GM12892 (cell line): ENCODE measurements at places on chromosomes 16 and 17.

DNA sequence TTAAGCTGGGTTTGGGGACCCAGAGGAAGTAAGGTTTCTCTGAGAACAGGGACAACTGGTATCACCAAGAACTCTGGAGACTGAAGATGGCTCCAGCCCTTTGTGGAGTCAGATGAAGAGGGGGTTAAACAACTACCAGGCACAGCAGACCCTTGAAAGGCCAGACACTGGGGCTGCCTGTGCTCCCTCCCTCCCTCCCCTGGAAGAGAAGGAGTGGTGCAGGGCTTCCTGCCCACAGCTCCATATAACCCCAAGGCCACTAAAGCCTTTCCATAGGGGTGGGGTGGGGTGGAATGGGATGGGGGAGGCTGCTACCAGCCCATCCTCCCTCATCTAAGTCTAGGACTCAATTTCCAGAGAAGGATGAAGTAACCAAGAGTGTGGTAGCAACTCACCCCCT, 66.7 kb downstream of the CCDC182 start:
- no peak for DNase-seq

DNA sequence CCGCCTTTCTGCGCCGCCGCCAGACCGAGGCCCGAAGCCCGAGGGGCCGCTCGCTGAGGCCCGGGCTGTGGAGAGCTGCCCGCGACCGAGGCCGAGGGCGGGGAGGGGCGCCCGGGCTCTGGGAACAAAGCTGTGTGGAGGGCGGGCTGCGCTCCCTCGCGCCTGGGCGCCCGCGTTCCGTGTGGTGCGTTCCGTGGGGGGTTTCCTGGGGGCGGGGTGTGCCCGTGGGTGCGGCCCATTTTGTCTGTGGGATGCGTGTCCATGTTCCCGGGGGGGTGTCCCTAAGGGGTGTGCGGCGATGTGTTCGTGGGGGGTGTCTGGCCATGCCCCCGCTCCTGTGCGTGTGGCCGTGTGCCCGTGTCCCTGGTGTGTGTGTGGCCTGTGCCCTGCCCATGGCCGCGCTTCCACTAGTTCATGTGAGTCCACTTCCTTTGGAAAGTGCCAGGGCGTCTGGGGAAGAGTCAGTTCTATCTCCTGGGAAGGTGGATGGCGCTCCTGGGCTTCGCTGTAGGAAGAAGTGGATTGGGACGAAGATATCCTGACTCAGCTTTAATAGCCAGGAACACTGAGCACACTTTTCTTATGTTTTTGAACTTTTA, 520 bp downstream of the JPT2 start:
- DNase-seq = no peak

DNA sequence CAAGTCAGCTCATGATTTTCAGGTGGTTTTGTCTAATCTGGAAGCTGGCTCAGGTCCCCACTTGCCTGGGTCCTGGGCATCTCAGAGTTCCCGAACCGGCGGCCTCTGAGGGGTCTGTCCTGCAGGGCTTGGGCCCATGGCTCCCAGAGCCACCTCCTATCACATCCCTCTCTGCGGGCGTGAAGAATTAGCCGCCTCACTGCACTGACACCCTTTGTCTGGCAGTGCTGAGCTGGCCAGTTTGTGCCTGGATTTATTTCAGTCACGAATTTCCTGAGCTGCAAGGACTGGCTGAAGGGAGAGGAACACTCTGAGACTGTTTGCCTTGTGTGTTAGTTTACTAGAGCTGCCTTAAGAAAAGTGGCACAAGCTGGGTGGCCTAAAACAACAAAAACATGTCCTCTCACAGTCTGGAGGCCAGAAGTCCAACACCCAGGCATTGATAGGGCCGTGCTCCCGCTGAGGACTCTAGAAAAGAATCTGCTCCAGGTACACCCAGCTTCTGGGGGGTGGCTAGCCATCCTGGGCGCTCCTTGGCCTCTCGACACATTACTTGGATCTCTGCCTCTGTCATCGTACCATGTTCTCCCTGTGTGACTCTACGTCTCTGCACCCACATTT, 217.5 kb upstream of the DYNLRB2 start:
- DNase-seq = no peak

DNA sequence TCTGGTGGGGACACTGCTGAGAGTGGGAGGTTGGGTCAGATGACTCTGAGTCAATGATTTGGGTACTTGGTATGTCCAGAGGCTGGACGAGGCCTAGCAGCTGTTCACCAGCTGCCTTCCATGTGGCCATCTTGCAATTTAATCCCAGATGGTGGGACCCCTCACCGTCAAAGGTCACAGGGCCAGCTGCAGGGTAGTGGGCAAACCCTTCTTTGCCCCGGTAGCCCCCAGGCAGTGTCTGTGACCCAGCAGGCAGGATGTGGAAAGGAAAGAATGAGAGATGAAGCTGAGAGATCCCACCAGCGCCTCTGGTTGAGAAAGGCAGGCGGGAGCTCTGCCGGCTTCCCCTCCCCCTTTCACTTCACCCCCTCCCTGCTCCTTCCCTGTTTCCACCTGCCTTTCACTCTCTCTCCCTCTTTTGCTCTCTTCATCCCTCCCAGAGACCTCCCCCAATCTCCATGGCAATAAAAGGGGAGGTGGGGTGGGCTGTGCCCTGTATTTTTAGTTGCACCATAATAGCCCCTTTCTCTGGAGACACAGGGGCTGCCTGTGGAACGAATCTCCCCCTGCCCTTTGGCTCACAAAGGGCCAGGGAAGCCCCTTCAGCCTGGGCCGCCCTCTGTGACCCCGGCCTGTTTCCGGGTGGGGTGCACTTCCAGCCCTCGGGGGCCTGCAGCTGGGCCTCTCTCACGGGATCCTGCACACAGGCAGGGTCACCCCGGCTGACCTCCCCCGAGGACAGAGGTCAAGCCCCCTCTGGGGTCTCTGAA, 20.2 kb downstream of the CDK5RAP3 start:
- DNase-seq = no peak

- no peak for DNase-seq
These were observed 29.5 kb downstream of the RNF43 start for GRCh38 chr17:58387834-58388233.

DNA sequence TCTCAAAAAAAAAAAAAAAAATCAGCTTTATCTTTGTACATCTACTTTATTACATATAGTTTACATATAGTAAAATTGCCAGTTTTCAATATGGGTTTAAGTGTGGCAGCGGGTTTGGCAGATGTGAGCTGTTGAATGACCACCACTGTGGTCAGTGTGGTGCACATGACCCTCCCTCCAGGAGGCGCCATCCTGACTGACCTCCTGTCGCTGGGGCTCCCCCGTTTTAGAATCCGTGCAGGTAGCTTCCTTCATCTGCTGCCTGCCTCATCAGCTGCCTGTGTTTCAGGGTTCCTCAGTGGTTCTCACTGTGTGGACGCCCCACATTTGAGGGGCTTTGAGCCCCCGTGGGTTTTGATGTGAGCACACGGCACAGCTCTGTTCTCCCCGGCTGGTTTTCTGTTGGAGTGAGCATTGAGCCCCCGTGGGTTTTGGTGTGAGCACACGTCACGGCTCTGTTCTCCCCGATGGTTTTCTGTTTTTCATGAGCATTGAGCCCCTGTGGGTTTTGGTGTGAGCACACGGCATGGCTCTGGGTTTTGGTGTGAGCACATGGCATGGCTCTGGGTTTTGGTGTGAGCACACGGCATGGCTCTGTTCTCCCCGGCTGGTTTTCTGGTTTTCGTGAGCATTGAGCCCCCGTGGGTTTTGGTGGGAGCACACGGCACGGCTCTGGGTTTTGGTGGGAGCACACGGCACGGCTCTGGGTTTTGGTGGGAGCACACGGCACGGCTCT, 57.9 kb upstream of the ZNF750 start:
- no peak for DNase-seq

GRCh38 chr16:88593061-88593460, 22.9 kb downstream of the ZC3H18 start:
- no peak for DNase-seq

DNA sequence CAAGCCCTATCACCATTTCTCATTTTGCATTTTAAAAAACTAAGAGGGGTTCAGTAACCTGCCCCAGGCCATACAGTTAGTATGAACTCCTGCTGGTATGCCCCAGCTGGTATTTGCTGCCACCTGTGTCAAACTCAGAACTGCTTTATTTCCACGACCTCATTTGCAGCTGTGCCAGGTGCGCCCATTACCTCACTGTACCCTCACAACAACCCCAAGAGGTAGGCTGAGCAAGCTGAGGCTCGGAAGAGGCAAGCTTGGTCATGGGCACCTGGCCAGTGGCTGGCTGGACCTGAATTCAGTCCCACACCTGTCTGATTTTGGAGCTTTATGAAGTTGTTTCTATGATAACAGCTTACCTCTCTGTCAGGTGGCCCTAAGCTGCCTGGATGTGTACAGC, 7.6 kb downstream of the EPN2 start:
- DNase-seq = no peak

- DNase-seq = no peak
These were observed 17.4 kb downstream of the NF1 start for GRCh38 chr17:31112001-31112661.
